Fibroblast of skin of abdomen (primary cell): ENCODE measurements at places on chromosomes 3 and 15.

DNA sequence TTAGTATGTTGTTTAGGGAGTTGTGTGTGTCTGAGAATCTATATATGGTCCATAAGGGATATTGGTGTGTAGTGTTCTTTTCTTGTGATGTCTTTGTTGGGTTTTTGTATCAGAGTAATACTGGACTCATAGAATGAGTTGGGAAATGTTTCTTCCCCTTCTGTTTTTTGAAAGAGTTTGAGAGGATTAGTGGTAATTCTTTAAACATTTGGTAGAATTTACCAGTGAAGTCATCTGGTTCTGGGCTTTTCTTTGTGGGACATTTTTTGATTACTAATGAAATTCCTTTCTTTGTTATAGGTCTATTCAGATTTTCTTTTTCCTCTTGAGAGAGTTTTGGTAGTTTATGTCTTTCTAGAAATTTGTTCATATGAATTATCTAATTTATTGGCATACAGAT, 16.9 kb downstream of the ACKR2 start:
- no peak for DNase-seq

GRCh38 chr3:142563496-142563997, 15.0 kb downstream of the ATR start:
- no peak for DNase-seq

DNA sequence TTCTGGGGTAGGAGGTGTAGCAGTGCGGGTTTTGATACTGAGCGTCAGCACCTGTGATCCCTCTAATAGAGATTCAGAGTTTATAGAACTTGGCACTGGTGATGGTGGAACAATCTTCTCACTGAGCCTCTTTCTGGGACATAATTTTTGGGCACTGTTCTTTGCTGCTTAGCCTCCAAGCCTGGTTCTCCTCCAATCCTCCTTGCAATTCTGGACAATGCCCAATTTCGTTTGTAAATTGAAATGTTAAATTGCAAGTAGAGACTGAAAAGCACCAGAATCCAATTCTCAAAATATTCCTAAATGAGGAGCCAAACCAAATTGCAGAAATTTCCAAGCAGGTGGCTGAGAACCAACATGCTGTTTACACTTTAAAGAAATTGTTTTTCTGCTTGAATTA, 149.8 kb upstream of the ABI3BP start:
- DNase-seq, result no peak

- DNase-seq, result no peak
Observed at GRCh38 chr3:21792176-21792575, 41.2 kb upstream of the ZNF385D start.

GRCh38 chr3:114824014-114824413, 323.1 kb downstream of the ZBTB20 start:
- no peak for DNase-seq

- DNase-seq, result no peak
Observed at GRCh38 chr15:43508991-43509659, 8.3 kb upstream of the MAP1A start.
